ENCODE measurements at places on chromosomes 5 and 9.
A peak's percentile ranks its signal among the peaks of the same experiment; 100 is the strongest.

DNA sequence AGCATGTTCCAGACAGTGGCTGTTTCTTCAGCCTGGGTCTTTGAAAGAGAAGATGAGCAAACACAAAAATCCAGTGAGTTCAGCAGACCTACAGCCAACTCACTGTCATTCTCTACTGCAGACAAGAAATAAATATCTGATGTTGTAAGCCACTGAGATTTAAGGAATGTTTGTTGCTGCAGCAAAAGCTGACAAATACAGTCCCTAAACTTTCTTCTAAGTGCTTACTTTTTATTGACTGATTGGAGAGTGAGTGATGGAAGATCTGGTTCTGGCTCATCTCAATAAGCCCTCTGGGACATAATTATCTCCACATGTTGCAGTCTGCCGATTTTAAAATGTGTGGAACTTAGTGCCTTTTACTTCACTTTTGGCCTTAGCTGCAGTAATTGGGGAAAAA lies 69.9 kb upstream of the LMNB1 start:
- no peak for DNase-seq

- no peak for DNase-seq
These were observed 1.9 kb downstream of the NIM1K start for GRCh38 chr5:43193894-43194265.

DNA sequence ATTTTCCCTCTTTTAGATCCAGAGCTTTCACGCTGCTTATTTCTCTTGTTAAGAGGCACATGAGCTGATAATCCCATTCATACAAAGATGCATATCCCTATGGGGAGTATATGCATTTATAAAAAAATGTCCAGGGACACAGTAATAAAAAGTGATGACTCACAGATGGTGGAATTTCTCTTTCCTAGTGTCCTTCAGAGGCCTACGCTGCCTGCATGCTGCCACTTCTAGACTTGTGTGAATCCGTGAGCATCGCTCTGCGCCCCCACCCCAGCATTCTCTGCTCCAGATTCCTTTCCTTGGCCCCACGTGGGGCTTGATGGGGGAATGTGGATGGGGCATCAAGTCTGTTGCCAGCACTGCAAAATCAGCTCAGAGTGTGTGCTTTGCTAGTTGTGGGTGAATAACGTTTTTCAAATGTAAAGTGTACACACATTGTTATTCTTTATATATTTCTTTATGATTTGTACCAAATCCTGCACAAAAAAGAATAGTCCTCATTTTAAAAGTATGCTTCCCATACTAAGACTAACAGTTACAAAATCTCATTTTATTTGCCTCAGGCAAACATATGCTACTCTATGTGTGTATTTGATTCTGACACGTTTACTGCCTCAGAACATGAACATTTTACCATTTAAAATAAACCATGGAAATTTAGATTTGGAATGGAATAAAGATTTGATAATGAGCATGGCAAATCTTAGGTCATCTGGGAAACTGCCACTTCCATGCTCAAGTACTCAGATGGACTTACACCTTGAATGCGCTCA lies 22.4 kb upstream of the RASGRF2 start:
- no peak for DNase-seq

GRCh38 chr9:101311758-101312420 lies 72.9 kb downstream of the BAAT start:
- DNase-seq = peak; percentile 92

GRCh38 chr9:87964826-87965225 lies 9.5 kb downstream of the CDK20 start:
- DNase-seq = no peak

DNA sequence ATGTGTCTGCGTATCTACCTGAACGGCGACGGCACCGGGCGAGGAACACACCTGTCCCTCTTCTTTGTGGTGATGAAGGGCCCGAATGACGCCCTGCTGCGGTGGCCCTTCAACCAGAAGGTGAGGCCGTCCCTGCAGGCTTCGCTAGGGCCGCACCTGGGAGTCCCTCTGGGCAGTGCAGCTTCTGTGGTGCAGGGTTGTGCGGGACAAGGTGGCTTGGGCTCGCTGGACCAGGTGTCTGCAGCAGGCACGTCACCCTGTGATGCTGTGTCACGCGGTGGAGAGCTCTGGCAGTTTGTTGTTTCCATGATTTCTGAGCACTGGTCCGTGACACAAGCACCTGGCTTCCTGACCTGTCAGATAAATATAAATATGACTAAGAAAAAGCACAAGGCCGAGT lies 20.7 kb downstream of the FBXW5 start:
- no peak for DNase-seq

DNA sequence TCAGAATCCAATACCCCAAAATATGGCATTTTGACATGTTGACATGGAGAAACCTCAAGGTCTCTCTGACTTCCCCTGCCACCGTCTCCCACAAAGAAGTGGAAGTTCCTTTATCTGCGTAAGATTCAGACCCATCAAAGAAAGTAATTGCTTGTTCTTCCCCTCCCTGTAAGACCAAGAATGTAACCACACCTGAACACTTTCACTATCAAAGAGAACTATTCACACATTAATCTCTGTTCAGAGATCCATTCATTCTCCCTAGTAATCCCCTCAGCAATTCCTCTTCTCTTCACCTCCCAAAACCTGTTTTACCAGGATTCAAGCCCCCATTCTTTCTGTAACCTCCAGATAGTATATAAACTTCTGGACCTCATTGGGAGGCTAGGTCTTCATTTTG lies 4.1 kb upstream of the SLC1A1 start:
- DNase-seq = no peak

DNA sequence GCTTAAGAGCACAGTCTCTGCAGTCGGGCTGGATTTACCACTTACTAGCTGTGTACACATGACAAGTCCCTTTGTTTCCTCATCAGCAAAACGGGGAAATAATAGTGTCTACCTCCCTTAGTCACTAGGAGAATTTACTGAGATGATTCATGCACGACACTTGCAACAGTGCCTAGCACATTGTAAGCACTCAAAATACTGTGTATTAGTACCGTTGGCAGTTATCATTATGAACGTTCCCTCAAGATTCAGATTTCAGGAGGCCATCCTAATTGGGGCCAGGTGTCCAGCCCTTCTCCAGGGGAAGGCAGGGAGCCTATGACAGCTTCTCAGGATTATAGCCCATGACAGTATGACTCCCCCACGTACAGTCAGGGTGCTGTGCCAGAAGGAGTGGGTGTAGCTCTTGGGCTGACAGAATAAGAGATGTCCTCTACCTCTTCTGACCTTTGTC lies 164.3 kb downstream of the DOCK2 start:
- DNase-seq = peak; percentile 72

GRCh38 chr5:62268234-62268633 lies 37.8 kb upstream of the KIF2A start:
- DNase-seq = peak; percentile 31

- DNase-seq = no peak
These were observed 47.0 kb upstream of the EXOC3 start for GRCh38 chr5:395921-396530.

DNA sequence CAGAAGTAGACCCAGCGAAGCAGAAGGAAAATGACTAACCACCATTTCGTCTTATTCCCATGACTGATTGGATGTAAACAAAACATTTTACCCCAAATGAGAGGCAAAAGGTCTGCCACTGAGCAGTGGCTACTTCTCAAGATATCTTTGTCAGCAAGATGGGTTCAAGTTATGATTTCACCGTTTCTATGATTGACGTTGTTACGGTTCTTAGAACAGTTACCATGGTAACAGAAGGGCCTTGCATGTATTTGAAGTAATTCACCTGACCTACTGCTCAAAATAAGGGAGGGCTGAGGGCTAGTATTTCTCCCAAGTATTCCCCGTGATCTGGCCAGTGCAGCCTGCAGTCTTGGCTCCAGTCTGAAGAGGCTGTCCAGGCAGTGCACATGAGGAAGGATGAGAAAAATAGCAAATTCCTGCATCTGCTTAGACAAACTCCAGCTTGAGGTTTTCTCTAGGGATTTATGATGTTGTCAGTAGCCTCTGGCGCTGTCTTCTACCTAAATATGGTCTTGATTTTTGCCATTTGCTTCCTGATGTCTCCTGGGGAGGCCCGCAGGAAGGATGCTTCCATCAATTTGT lies 372.7 kb downstream of the TMEM38B start:
- DNase-seq = no peak

DNA sequence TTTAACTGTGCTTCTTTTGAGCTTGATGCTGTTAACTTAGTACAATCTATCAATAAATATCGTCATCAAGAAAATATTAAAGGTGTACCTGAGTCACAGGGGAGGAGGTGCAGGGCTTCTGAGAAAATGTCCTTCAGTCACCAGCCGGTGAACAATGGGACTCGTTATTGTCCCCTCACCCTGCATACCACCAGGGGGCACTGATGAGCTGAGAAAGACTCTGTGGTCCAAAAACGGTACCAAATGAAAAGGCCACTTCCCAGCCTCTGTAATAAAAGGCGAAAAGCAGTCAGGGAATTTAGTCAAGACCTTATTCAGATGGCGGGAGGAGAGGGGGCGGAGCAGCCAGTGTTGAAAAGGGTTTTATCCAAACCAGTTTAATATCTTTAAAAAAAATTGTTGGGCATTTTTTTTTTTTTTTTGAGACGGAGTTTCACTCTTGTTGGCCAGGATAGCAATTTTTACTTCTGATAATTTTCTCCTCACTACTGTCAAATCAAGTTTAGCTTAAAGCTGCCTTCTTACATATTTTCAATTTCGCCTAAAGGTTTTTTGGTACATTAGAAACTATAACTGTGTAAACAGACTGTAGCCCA lies 271.9 kb upstream of the ADAMTS16 start:
- DNase-seq = peak; percentile 24

GRCh38 chr9:134751622-134752021 lies 110.0 kb downstream of the COL5A1 start:
- no peak for DNase-seq

- peak; percentile 78 for DNase-seq
These were observed 133.4 kb upstream of the OTULINL start for GRCh38 chr5:14447958-14448911.

GRCh38 chr5:23084815-23085214 lies 231.7 kb upstream of the CDH12 start:
- no peak for DNase-seq

- no peak for DNase-seq
These were observed 6.5 kb downstream of the LIX1 start for GRCh38 chr5:97135868-97136267.

DNA sequence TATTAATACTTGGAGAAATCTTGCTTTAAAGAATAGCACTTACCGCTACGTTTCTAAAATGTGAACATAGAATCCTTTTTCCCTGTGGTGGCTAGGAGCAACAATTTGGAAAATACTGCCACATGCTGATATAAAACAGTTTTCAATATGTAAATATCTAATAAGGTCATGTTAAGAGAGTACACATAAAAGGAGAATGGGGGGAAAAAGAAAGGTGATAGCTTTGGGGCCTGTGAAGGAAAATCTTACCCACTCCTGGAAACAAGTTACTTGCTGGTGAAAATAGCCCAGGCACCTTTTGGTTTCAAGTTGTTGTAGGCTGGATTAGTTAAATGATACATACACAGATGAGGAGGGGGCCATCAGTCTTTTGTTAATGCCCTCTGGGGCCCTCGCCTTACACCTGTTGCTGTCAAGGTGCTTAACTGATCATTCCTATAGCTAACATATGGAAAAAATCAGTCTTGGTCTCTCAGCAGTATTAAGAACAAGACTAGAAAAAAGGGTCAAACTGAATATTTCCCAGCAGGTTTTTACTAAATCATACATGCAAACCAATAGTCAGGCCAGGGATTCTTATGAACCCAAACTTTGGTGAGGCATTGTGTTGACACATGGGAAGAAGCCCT lies 24.1 kb downstream of the FYB1 start:
- no peak for DNase-seq

- DNase-seq = no peak
These were observed 129.9 kb downstream of the INSYN2B start for GRCh38 chr5:169850409-169850808.

DNA sequence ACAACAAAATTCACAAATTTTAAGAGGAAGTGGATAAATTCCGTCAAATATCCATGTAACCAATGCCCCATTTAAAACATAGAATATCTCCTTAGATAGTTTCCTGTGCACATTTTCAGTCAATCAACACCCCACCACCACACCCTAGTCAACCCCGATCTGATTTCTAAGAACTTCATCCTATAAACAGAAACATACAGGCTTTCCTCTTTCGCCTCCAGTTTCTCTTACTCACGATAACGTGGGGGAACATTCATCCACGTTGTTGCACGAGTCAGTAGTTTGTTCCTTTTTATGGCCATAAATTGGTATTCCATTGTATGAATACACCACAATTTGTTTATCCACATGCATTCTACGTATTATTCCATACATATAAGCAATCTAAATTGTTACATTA lies 35.6 kb upstream of the TRIO start:
- no peak for DNase-seq

GRCh38 chr9:78470741-78471140 lies 173.8 kb downstream of the PSAT1 start:
- no peak for DNase-seq

- no peak for DNase-seq
These were observed 299.7 kb downstream of the CWC27 start for GRCh38 chr5:65068410-65068809.

DNA sequence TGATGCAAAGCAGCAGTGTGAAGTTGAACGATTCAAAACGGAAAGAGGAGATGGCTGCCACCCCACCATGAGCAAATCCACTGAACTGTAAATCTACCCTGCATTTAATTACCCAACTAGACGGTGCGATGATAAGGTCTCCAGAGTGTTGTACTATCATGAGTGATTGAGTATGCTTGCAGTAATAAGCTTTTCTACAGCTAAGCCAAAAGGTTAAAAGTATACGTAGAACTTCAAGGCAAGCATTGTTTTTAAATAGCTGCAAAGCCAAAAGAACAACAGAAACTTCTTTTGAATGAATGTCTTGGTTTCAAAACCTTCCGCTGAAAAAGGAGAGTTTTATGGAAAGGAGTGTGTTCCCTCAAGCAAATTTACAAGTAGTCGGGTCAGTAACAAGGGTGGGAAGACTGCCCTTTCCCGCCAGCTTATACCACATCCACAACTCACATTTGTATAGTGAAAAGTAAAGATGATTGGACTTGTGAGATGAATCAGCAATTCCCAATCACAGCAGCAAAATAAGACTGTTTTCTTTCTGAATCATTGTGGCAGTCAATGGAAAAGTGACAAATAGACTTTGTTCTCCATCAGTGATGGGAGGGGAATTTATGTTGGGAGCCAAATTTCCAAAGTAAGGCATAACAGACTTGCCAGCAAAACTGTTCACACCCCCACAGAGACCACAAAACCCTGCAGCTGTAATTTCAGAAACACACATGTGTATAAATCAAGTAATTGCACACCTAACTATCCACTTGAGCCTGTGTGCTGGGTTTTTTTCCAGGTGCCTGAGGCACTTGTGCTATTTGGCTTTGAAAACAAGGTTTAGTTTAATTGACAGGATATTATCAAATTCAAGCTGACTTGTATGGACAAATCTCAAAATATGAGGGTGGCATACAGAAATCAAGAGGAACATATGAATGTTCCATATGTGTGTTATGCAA lies 407.7 kb upstream of the GRAMD2B start:
- peak; percentile 45 for DNase-seq

DNA sequence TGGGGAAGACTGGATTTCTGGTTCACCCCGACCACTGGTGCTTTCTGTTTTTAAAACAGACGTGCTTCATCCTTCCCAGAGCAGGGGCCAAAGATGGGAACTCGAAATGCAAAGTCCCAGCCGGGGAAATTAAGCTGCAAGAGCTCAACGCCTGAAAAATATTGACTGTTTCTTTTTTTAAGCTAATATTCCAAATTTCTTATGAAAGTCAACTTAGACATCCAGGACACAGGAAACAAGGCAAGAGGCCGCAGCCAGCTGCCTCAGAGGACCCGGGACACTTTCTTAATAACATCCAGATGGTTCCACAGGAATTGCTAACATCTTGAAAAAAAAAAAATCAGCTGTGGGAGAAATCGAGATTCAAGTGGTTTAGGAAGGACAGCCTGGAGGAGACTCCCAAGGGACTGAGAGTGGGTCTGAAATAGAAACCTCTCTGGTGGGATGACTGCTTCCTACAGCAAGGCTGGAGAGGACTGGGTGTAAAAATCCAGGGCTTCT lies 144.9 kb downstream of the FGF1 start:
- peak; percentile 66 for DNase-seq
